ENCODE measurements at places on chromosomes 1 and 21.

GRCh38 chr1:19647643-19648042 is 3.5 kb downstream of the NBL1 start:
- no peak for DNase-seq

GRCh38 chr1:15283526-15283925 is 36.5 kb downstream of the FHAD1 start:
- no peak for DNase-seq

DNA sequence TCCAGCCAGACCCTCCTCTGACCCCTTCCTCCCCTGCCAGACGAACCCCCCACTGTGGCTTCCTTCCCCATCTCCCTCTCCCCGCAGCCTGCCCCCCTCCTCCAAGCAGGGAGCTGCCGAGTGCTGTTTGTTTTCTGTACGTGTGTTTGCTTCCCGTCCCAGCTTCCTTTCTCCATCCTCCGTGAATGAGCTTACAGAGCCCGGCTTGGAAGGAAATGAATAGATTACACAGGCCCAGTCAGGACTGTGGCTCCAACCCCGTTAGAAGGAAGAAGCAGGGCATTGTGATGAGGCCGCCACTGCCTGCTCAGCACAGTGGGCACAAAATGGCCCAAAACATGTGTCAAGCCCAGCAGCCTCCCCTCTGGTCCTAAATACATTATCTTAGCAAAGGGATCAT is 123.2 kb downstream of the IGSF21 start:
- no peak for DNase-seq

DNA sequence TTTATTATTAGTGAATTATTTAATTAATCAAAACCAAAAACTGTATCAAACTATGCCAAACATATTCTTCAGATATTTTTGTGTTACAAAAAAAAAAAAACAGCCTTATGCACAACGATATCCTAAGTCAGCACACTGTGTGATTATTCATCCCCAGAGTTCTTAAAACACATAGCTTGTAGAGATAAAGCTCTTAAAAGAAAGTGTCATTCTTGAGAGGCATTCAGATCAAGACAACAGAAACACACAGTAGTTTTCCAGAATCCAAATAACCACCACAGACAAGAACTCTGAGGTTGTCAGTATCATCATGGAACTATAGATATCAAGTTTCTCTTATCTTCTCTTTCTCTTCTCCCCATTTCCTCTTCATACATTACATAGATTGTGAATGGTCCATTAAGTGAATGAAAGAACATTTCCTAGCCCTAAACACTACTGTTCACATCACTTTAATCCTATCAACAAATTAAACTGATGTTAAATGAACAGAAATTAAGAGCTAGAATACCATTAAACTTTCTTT is 13.5 kb downstream of the ZZZ3 start:
- DNase-seq = no peak

- no peak for DNase-seq
These were observed 76.6 kb downstream of the NOS1AP start for GRCh38 chr1:162145966-162146696.

DNA sequence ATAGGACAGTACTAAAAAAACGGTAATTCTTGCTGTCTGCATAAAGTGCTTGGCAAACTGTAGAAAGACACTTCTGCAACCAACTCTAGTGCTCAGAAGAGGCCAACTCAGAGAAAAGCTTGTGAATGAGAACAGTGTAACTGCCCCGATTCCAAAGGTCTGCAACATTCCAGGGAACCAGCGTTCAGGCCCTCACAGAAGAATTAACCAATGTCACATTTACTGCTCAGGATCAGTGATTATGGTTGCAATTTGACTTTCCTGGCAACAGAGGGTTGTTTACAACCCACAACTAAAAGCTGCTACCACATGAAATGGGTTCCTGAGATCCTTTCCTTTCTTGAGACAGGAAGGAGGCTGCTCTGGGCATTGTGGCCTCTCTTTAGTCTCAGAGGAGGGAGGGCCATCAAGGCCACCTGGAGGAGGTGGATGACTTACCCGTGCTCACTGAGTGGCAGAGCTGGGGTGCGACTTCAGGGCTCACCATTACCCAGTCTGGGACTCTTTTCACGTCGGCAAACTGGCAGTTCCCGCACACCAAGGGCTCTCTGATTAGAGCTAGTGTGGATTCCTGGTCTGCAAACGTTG is 15.3 kb downstream of the SRSF4 start:
- DNase-seq = no peak

GRCh38 chr1:205680073-205680851 is at the start of gene SLC45A3:
Gene SLC45A3 (minus strand): TSS chr1:205680509. CDS start chr1:205664656, 15,853 bp downstream.
- peak; percentile 28 for DNase-seq

- DNase-seq = no peak
These were observed 354.6 kb downstream of the MATN1 start for GRCh38 chr1:30368651-30369240.

DNA sequence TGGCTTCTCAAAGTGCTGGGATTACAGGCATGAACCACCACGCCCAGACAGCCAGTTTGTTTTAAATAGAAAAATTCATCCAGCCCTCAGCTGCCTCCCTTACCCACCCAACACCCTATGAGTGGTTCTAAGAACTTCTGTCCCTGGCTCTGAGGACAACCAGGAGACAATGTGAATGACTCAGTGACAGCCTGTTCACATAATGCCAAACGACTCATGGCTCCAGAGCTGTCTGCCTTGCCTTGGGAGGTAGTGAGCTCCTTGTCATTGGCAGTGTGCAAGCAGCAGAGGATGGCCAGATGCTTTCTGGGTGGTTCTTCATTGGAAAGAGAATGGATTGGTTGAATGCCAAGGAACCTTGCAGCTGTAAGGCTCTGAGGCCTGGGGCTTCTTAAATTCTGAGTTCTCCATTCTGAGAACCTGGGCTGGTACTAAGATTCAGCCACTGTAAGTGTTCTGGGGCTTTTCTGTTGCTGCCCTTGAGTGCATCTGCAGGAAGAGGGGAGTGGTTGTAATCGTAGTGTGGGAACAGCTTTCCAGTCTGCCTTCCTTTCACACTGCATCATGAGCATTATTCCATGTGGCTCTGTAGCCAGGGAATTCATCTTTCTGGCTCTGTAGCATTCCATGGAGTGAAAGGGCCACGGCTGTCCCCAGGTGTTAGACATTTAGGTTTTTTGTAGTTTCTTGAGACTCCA is 5.8 kb downstream of the SERINC2 start:
- no peak for DNase-seq

DNA sequence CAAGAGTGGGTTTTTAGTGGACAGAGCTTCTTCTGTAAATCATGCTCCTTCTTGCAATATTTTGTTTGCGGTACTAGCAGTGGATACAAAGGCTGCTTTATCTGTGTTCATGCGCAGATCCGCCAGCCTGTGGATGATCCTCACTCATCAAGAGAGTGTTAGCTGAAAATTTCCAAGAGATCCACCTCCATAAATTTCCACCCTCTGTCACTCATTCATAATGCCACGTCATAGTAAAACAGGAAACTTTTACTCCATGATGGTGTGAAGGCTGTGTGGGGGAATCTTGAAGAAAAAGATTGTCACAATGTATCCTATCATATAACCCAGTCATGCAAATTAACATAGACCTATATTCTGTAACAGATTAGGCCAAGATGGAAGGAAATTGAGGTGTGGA is 4.4 kb upstream of the MAPKAPK2 start:
- no peak for DNase-seq

DNA sequence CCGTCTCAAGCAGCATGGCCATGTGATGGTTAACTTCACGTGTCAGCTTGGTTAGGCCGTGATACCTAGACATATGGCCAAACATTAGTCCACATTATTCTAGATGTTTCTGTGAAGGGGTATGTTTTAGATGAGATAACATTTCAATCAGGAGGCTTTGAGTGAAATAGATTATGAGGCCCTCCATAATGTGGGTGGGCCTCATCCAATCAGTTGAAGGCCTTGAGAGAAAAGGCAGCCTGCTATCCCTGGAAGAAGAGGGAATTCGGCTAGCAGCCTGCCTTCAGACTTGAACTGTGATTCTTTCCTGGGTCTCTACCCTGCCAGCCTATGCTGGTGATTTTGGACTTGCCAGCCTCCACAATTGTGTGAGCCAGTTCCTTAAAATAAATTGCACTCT is 90.1 kb downstream of the ZSCAN20 start:
- DNase-seq = no peak

- no peak for DNase-seq
These were observed 306.2 kb downstream of the TTLL7 start for GRCh38 chr1:83692524-83693381.

DNA sequence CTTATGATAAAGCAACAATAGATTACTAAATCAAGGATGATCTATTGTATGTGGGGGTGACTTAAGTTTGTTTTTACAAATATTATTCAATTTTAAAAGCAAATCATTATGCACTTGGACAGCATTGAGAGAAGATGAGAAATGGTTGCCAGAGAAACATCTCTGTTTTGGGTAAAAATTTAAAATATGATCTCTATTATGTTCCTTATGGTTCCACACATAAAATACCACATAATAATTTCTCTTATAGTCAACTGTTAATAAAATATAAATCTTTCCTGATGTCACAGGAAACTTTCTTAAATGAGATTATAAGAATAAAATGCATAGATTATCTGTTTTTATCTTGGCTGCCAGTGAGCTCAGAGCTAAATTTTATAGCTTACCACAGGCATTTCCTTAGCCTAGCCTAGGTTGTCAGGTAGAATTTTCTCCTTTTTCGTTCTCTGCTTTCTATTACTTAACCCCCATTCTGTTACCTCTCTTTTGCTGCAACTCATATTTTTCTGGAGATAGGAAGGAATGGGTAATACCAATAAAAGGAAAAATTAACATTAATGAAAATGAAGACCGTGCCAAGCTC is 109.7 kb downstream of the TGFB2 start:
- no peak for DNase-seq

DNA sequence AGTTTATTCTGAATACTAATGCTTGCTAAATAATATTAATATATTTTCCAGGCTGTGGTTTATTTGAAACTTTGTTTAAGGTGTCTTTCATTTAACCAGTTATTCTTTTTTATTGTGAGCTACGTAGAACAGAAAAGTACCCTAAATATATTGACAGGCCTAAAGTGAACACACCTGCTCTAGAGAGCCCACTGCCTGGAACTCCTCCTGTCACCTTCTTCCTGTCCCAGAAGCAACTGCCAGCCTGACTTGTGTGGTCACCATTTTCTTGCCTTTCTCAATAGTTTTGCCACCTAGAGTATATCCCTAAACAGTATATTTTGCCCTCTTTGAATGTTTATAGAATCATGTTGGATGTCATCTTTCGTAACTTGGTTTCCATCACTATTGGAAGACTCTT is 48.5 kb downstream of the SCCPDH start:
- DNase-seq = no peak

DNA sequence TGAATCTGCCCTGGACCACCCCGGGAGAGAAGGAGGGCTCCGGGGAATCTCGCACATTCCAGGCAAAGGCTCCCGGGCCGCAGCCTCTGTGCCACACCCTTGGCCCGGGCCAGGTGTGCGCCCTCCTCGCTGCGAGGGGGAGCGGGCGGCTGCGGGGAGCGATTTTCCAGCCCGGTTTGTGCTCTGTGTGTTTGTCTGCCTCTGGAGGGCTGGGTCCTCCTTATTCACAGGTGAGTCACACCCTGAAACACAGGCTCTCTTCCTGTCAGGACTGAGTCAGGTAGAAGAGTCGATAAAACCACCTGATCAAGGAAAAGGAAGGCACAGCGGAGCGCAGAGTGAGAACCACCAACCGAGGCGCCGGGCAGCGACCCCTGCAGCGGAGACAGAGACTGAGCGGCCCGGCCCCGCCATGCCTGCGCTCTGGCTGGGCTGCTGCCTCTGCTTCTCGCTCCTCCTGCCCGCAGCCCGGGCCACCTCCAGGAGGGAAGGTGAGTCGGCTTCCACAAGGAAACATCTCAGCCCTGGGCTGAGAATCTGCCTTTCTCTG is at the start of gene LAMC2:
LAMC2 (plus strand) TSS at position 324 of the 550 bp plus-strand sequence; CDS start at position 413, 89 bp downstream.
- no peak for DNase-seq

GRCh38 chr1:53878492-53879105 is 11.0 kb downstream of the YIPF1 start:
- no peak for DNase-seq

DNA sequence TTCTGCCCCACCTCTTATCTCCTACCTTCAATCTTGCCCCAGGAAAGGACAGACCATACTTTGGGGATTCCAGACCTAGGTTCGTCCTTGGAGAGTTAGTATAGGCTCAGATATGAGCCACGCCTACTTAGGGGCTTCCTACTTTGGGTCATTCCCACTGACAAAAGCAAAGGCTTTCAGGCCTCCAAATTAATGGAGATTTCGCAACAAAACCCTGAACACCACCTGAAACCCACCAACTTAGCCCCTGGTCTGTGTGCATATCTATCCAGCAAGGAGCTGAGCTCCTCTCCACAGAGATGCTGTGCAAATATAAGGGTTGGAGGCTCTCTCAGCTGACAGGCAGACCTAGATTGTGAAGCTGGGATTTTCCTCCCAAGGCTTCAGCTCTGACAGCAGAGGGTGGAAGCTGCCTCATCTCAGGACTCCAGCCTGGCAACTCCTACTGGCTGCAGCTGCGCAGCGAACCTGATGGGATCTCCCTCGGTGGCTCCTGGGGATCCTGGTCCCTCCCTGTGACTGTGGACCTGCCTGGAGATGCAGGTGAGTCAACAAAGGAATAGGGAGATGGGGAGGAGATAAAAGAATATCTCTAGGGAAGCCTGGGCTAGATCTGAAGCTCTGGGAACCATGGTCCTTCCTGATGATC is 2.1 kb downstream of the MPL start:
- no peak for DNase-seq
